ENCODE measurements at places on chromosomes 2 and 18.

DNA sequence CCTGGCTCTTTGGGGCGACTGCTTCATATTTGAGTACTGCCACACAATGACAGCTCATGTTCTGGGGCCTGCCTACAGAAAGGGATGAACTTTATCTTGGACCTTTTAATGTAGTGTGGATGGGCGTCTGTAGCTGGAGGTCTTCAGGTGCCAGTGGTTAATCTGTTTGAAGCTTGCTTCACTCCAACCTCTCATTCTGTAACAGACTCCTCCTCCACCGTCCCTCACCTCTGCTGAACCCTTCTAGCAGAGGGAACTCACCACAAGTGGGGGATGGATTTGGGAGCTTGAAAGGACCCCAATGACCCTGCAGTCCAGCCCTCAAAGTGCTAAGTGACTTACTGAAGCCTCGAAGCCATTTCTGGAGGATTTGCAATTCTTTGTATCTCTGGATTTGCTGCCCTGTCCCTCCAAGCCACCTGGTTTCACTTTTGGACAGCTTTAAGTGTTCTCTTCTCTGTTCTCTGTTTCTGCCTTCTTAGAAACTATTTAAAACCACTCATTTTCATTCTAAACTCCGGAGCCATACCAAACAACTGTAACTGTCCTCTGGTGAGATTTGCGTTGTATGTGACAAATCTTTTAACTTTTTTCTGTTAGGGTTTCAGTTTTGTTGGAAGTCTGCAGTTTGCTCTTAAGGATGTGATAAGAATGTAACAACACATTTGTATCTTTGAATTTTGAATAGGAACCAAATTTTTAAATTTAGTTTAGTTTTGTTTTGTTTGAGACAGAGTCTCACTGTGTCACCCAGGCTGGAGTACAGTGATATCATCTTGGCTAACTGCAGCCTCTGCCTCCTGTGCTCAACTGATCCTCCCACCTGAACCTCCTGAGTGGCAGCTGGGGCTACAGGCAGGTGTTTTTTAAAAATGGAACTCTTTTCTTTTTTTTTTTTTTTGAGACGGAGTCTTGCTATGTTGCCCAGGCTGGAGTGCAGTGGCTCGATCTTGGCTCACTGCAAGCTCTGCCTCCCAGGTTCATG lies 37.0 kb upstream of the CASP8 start:
- no peak for DNase-seq

DNA sequence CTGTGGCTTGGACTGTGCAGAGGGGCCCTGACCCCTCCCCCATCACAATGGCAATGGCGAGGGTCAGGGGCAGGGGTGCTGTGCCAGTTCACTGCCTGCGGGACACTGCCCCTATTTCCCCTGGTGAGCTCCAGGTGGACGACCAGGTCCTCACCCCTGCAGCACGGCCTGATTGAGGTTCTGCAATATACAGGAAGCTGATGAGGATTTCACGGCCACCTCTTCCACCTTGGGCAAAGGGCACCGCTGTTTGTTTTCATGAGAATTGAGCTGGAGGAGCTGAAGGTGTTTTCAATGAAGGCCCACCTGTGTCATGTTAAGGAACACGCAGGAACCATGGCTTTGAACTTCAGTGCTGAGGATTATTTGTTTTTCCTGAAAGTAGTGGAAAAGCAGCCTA lies 96.3 kb downstream of the OSR1 start:
- no peak for DNase-seq

DNA sequence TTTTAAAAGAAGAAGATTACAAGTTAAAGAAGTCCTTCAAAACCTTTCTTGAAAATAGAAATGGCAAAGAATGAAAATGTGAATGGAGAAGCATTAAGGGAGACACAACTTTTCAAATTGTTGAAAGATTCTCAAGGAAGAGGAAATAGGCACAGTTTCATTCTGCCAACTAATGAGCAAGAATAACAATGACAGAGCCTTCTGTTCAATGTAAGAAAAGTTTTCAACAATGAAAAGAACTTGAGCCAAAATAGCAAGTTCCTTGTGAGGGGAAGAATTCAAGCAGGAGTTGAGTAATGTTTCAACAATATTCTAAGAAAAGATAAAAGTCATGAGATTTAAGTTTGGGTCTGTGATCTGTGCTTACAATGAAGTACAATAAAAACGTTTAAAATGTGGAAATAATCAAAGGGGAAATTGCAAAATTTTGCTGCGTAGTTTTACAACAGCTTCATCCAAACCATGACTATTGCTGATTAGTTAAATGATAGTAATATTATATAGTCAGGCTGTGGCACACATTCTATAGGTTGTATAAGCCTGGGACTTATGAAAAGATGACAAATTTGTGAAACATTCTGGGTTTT lies 122.6 kb downstream of the METTL4 start:
- no peak for DNase-seq

GRCh38 chr2:25000036-25000435 lies 28.3 kb upstream of the DNAJC27 start:
- no peak for DNase-seq

- DNase-seq = no peak
These were observed 357.9 kb downstream of the DPP10 start for GRCh38 chr2:114800371-114800770.

DNA sequence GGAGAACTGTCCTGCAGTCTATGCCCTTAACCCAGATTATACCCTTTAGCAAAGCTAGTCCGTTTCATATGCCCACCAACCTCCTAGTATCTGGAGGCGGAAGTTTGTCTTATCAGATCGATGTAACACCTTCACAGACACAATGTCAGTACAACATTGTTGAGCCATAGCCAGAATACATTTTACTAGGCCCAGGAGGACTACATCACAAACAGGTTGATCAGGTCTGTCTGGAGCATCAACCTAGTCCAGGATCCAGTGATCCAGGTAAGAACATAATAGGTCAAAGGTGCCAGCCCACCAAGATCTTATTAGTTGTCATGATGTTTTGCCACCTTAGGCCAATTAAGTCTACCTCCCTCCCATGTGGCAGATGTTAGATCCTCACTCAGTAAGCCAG lies 2.0 kb upstream of the TPRKB start:
- DNase-seq = no peak

- DNase-seq = no peak
These were observed 726.0 kb downstream of the ERBB4 start for GRCh38 chr2:211812587-211812986.

DNA sequence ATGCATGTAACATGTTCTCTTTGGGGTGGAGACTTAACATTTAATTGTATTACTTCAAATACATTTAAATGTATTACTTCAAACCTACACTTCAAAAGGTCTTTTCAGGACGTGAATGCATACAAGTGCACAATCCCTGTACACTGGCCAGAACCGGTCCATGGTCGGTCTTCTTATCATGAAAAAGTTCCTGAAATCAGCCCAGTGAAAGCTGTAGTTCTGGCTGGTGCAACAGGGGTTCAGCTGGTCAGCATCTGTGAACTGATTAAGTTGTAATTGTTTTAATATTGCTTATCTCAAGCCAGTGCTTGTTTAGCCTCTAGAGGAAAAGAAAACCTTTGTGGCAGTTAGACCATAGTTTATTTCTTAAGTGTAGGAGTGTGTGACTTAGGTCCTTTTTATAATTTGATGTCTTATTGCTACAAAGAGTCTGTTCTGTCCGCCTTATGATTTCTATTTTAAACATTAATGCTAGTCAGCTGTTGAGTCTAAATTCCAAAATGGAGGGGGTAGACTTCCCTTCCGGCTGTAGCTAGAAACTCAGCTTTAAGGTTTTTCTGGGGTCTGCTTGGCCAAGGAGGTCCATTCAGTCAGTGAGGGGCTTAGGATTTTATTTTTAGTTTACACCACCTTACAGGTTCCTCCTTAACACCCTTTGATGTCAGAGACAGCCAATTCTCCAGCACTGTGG lies 768 bp upstream of the CYBRD1 start:
- no peak for DNase-seq

DNA sequence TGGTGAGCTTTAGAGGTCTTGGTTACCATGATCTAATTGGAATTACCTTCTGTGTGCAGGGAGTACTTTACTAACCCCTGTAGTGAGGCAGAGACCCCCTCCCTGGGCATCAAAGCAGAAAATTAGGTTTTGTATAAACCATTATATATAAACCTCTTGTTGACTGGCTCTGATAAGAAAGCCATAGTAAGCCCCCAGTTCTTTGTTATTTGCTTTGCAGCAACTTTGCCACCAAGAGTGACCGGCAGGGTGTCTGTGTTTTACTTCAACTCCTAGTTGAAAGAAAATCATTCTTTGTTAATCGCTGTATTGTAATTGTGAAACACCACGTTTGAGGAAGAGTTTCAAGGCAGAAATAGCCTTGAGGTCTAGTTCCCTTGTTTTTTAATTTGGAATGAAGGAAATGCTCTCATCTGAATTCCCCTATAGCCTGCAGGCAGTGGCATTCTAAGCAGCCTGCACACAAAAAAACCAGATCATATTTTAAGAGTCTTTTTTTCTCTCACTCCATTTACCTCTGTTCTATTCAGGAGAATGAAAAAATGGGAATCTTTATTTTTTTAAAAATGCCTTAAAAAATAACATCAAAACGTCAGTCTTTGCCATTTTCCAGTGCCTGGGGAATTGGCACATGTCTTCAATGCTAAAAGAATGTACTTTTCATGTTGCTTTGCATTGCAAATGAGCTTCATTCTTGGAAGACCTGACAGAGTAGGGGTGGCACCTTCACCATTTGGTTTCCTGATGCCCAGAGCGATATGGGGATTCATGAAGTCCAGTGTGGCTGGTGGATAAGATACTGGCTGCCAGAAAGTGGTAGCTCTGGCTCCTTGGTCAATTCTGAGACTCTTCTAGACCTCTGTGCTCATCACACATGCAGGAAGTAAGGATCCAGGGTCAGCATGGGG lies 338.1 kb downstream of the SLC4A3 start:
- DNase-seq = no peak

GRCh38 chr2:188922191-188922590 lies 52.0 kb upstream of the COL3A1 start:
- DNase-seq = no peak

DNA sequence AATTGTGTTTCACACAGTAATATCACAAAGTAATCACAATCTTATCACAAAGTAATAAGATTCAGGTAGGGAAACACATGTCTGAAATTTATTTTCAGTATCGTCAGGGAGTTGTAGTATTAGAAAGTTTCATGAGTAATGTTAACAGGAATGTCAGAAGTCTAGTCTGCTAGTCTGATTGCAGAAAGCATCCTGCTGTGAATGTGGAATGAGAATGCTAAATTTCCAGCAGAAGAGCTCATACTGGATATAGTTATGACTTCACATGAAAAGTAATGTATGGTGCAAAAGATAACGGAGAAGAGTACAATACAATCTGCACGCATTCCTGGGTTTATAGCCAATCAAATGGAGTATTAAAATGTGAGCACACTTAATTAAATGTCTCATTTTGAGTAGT lies 494.7 kb upstream of the SETBP1 start:
- DNase-seq = no peak

- no peak for DNase-seq
These were observed 70.8 kb upstream of the GATA6 start for GRCh38 chr18:22098563-22098989.

DNA sequence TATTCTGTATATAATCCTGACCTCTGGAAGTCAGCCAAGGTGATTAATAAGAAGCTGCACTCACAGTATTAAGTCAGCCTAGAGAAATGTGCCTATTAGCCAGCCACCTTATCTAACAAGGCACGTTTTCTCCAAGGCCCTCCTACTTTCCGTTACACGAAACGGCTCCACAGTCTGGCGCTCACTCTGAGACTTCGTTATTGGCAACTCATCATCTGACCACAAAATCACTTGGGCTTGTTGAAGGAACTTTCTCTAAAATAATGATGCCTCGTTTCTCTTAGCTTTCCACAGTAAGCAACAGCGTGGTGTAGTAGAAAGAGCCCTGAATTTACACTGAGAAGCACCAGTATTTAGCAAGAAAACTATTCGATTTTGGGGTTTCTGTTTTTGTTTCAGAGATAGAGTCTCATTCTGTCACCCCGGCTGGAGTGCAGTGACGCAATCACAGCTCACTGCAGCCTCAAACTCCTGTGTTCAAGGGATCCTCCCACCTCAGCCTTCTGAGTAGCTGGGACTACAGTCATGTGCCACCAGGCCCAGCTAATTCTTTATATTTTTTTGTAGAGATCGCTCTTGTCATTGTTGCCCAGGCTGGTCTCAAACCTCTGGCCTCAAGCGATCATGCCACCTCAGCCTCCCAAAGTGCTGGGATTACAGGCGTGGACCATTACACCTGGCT lies 53.6 kb upstream of the SLC14A1 start:
- DNase-seq = no peak

- no peak for DNase-seq
These were observed 242.0 kb downstream of the CALCRL start for GRCh38 chr2:187206071-187206470.

DNA sequence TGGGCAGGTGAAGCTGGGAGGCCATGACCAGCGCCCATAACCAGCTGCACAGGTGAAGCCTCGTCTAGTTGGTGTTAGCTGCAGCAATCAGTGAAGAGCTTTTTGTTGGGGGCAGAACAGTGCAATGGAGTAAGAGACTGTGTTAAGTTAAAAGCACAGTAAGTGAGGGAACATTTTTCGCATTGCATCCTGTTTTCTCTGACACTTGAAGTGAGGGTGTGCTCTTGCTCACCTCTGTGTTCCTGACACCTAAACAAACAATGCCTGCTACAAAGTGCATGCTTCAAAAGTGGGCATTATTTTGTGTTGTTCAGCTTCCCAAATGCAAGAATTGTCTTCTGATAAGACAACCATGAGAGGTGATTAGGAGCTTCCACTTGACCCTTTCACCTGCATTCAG lies 324.0 kb upstream of the ACVR2A start:
- DNase-seq = no peak

DNA sequence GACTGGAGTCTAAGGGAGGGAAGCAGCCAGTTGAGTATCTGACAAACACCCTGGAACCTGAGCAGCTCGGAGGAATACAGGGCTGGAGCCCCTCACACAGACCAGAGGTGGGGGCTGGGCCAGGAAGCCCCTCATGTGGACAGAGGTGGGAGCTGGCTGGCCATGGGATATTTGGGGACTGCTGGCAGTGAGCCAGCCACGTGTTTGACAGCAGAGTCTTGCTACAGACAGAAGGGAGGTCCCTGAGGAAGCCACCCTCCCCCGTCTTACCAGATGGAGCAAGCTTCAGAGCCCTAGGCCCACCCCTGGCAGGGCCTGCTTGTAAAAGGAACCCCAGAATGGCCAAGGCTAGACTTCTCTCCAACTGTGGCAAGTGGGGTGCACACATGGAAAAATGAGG lies 3.6 kb upstream of the MTERF4 start:
- DNase-seq = no peak

GRCh38 chr2:3598912-3599854 lies 4.3 kb downstream of the COLEC11 start:
- no peak for DNase-seq

GRCh38 chr2:85156153-85156552 lies 23.0 kb downstream of the TCF7L1 start:
- DNase-seq = no peak

GRCh38 chr2:39136799-39137198 lies 15.9 kb upstream of the SOS1 start:
- no peak for DNase-seq

GRCh38 chr18:6289843-6290242 lies 124.9 kb downstream of the L3MBTL4 start:
- DNase-seq = no peak

DNA sequence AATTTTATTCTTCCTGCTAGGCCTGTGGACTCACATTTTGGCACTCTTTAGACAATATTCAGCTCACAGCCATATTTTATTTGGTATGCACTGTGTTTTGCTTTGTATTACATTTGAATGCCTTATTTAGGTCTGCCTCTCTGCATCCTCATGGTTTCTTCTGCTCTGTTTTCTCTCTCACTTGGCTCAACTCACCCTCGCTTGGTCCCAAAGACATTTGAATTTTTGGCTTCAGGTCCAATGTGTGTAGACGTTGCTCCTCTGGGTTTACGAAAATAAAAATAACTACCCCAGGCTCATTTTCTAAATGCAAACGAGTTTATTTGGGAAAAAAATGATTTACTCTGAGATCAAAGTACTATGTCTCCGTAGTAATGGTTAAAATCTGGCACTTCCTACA lies 91.1 kb upstream of the REG3A start:
- no peak for DNase-seq

Measured in NCI-H187 treated with DMSO at 0.1 percent for 48 hours (cell line).